Renal cortical epithelial cell (primary cell): ENCODE measurements at places on chromosomes 16 and 17. TPM values are rescaled to one million over a fixed set of nuclear protein-coding genes. Genes with fewer than 3 reads are reported as not detected.
A peak's percentile ranks its signal among the peaks of the same experiment; 100 is the strongest.

DNA sequence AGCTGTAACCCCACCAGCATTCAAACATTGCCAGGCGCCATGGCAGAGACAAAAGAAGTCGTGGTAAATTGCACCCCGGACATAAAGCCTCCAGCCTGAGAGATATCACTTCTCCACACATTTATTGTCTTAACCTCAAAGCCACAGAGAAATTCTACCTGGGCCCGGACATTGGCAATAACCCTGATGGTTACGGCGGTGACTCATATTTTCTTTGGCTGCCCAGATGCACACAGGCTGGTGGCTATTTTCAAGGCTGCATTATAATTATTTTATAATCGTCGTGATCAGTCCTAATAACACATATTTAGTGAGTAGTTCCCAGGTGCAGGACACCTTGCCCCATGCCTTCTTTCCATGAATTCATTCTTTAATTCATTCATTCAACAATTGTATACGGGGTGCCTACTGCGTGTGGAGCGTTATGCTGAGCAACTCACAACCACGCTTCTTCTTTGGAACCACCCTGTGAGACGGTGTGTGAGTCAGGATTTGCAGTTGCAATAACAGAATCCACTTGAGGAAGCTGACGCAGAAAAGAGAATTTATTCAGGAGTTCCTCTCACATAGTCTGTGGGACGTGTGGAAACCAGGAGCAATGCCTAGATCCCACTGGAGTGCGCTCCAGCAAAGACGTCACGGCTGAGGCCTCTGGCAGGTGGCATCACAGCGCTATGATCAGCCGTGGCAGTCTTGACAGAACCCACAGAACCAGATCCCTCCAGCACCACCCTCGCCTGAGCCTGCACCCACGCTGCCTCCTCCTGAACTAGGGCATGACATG lies 245.7 kb downstream of the FOXL1 start:
- peak; percentile 48 for DNase-seq

The CSH1 gene
- total RNA-seq = not detected in 2 replicates

The DHRS7C gene
- not detected in 2 replicates for total RNA-seq

GRCh38 chr16:64150193-64150592 lies 971.7 kb downstream of the CDH11 start:
- no peak for DNase-seq

DNA sequence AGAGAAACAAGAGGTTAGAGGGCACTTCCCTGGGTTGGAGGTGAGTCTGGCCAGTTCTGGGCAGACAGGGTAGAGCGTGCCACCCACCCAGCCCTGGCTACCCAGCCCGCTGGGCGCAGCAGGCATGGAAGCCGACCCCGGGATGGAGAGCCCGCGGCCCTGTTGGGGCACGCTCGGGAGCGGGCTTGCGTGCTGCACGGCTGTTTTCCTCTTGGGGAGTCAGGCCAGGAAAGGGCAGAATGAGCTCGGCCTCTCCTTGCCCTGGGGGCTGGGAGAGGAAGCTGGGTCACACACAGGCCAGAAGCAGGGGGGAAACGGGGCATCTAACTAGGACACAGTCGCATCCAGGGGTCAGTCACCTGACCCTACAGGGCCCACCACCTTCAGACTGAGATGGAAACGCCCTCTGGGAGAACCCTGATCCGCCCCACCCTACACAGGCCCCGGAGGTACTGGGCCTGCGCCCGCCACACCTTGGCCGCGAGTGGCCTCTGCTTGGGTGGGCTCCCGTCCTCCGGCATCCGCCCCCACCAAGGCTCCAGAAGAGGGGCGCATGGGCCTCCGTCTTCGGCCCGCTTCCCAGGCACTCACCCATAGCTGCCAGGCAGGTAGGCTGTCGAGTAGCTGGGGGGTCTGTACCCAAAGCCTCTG lies 1.2 kb downstream of the SOX15 start:
- DNase-seq = no peak

GRCh38 chr17:63972796-63973195 lies at the start of gene SCN4A:
TSS of gene SCN4A (minus strand) at chr17:63972918. CDS start at chr17:63972841, 77 bp downstream.
- no peak for DNase-seq

DNA sequence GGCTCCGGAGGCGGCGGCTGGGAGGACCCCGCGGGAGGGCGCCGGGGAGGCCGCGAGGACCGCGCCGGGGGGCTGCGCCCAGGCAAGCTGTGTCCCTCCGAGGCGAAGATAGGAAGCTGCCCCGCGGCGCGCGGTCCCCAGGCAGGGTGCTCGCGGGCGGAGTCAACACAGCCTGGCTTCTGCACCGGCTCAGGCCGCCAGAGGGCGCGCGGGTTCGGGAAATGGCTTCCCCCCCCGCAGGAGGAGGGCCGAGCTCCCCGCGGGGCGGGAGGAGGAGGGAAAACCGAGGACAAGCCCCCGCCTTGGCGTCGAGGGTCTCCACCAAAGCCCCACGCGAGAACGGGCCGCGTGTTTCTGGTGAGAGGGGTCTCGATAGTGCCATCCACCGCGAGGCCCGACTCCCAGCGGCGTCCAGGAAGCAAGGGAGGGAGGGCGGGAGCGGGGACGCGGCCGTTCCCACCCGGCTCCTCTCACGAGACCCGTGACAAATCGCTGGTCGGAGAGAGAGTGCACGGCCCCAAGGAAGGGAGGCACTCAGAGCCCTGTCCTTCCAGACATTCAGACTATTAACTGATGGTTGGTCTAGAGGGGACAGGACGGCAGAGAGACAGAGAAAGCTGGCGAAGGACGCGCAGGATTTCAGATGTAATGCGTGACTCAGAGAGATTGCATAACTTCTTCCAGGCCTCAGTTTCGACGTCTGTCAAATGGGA lies 64.4 kb upstream of the DNAJA2 start:
- DNase-seq = peak; percentile 15

The ZG16 gene
- total RNA-seq = not detected in 2 replicates

- DNase-seq = no peak
These were observed 24.0 kb downstream of the CMC2 start for GRCh38 chr16:80982646-80983045.

The TRAF4 gene
- total RNA-seq = 63.8 and 103 TPM in 2 replicates

The UQCRC2 gene
- total RNA-seq = 185 and 268 TPM in 2 replicates

DNA sequence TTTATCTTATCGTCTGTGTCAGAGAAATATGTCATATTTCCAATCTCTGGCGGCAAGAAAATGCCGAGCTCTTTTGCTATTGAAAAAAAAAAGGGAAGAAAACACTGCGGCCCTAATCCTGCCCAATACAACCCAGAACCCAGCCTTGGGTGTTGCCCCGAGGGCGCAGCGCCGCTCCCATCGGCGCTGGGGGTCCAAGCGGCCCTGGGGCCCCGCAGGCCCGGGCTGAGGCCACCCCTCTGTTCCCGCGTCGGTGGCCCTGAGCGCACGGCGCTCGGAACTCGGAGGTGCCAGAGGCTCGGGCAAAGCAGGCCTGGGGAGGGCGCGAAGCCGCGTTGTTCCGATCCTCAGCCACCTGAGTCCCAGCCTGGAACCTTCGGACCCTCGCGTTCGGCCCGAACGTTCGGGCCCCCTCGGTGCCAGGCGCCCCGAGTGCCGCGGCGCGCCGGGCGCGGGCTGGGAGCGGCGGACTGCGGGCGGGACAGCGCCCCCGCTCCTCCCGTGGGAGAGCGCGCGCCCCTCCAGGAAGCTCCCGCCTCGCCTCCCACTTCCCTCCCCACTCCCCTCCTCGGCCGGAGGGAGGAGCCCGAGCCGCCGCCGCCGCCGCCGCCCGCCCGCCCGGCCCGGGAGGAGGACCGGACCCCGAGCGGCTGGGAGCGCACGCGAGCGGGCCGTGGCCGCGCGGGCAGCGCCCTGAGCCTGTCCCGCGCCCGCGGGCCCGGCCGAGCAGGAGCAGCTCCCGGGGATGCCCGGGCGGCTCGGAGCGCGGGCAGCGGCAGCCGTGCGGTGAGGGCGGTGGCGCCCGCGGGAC lies at the start of gene CPNE2:
Gene CPNE2, plus strand, starts transcription at position 609 of the 811 bp plus-strand sequence. CDS start 18,160 bp downstream, outside the sequence.
- no peak for DNase-seq

- peak; percentile 87 for DNase-seq
These were observed 71.2 kb upstream of the LGALS9 start for GRCh38 chr17:27559506-27560481.

The SNX20 gene
- total RNA-seq = not detected in 2 replicates

The MPP3 gene
- 6.8 and 8.5 TPM in 2 replicates for total RNA-seq

DNA sequence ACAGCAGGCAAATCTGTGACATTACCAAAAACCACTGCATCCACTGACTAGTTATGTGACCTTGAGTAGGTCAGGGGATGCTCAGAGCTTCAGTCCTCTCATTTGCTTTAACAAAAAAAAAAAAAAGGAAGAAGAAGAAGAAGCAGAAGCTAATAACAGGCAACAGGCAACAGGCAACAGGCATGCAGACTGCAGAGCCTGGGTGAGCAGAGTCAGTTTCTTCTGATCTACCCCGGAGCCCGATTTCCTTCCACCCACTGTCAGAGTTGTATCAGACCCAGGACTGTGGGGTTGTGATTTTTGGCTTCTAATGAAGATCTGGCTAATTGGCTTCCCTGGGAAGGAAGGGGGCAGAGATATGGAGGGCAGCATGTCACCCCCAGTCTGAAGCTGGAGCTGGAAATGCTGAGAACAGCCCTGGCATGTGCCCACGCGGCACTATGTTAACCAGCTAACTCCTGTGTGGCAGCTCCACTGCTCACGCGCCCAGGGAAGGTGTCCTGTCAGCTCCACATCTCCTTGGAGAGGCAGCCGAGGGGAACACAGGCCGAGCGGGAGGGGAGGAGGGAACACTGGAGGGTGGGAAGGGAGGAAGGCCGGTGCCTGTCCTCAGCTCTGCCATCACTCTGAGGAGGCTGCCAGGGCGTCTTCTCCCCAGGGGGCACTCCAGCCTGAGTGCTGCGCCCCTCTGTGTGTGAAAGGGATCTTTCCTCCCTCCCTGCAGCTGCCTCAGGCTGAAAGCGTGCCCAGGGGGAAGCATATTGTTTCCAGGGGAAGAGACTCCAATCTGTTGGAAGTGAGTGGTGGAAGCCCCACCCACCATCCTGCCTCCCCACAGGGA lies 17.6 kb downstream of the SRCIN1 start:
- no peak for DNase-seq

The LAT gene
- total RNA-seq = 0.30 TPM in 1 of 2 replicates, not detected in the other

The P2RX1 gene
- not detected in 2 replicates for total RNA-seq
